ENCODE measurements at places on chromosomes 12 and 14.

DNA sequence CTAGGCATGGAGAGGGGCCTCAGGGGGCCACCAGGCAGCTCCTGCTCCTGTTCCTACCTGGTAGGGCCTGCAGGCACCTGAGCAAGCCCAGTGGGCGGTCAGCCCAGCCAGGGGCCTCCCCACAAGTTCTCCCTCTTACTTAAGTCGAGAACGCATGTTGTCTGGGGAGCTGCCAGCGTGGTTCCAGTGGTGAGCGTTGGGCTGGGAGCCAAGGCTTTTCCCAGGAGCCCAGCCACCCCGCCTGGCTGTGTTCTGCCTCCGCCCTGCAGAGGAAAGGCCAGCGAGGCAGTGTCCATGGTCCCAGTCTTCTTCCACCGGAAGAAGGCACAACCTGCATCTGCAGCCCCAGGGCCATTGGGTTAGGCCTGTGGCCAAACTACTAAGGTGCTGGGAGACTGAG lies 1.4 kb downstream of the C14orf180 start:
- DNase-seq: no peak

GRCh38 chr12:52189376-52190174 lies 2.2 kb downstream of the KRT80 start:
- no peak for DNase-seq

GRCh38 chr12:83477696-83478095 lies 791.0 kb downstream of the TMTC2 start:
- no peak for DNase-seq

GRCh38 chr14:35390577-35391387 lies 13.8 kb downstream of the NFKBIA start:
- no peak for DNase-seq

DNA sequence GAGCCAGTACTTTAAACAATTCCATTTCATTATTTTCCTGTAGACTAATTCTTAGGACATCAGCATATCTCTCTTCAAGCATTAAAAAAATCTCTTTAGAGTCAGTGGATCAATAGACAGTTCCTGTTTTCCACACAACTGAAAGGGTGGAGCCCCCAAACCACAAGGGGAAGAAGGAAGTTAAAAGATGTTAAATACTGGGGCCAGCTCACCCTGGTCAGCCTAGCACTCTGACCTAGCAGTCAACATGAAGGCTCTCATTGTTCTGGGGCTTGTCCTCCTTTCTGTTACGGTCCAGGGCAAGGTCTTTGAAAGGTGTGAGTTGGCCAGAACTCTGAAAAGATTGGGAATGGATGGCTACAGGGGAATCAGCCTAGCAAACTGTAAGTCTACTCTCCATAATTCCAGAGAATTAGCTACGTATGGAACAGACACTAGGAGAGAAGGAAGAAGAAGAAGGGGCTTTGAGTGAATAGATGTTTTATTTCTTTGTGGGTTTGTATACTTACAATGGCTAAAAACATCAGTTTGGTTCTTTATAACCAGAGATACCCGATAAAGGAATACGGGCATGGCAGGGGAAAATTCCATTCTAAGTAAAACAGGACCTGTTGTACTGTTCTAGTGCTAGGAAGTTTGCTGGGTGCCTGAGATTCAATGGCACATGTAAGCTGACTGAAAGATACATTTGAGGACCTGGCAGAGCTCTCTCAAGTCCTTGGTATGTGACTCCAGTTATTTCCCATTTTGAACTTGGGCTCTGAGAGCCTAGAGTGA lies at the start of gene LYZ:
LYZ (plus strand) TSS at position 220 of the 777 bp plus-strand sequence; CDS start at position 248, 28 bp downstream.
- DNase-seq: no peak

Measured in nephron progenitor cell (in vitro differentiated cells).